ENCODE measurements at places on chromosomes 2 and 18. TPM values are rescaled to one million over a fixed set of nuclear protein-coding genes. Genes with fewer than 3 reads are reported as not detected.

DNA sequence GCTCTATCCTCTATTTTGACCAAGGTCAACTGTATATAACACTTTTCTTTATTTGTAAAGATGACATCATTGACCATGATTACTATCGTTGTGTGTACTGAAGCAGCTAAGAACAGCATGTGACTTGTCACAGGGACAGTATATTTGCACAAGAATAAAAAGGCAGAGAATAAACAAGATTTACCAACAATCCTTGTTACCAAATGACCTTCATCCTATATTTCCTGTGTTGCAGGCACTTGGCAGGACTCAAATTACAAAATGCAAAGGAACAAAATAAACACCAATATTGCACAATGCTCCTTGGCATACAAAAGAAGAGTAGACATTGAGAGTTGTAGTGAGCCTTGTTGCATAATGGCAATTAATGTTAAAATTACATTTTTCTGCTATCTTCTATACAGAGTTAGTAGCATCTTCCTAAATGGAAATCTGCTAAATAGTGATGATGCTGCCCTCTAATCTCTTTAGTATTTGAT lies 61.8 kb downstream of the RFTN2 start:
- DNase-seq: no peak

DNA sequence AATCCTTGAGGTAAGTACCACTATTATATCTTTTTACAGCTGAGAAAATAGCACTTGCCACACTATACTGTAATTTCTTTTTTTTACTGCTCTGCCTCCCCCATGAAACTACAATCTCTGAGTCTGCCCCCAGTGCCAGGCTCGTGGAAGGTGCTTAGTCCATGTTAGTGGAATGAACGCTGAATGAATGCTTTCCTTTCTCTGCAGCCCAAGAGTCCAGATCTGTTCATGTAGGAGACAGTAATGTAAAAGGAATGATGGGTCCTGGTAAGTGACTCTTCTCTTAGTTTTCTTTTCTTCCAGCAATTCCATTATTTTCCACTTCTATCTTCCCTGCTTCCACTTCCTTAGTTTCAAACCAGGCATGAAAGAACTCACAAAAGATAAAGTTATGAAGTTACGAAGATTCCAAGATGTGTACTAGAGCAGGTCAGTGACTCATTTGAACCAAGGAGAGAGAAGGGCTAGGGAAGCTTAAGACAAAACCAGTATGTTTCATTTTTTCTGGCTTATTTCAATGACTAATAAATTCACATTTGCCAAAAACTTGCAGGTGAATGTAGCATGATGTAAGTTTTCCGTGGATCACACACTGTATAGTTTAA lies 46.0 kb downstream of the ARHGEF33 start:
- DNase-seq: no peak

DNA sequence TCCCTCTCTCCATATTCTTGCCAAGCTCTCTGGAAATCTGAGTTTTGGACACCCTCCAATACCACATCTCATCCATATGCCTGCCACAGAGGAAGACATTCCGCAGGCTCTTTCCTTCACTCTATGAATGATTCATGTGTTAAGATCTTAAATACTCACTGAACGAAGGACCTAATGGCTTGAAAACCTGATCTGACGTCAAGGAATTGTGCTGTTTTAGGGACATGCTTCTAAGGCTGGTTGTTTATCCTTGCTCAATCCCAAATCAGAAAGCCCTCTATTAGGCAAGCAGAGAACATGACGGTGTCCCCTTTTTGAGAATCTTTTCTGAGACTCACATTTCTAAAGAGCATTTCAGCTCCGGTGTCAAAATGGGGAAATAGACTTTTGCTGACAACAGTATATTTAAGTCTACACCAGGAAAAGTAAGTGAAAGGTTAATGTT lies 83.7 kb upstream of the GALNT5 start:
- no peak for DNase-seq

DNA sequence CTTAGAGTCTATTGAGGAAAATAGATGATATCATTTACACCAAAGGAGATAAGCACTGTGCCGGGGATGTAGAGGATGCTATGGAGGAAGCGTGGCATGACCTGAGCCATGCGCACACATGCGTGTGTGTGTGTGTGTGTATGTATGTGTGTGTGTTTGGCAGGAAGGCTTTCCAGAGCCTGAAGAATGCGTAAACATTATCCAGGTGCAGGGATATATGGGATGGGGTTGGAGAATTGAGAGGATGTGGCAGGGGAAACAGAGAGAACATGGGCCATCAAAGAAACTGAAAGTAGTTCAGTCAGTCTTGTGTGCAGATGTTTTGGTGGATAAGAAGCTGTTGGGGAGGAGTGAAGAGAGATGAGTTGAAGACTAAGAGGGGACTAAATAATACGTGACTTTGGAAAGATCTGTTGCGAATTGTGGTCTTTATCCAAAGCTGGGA lies 9.3 kb upstream of the STAT1 start:
- no peak for DNase-seq

GRCh38 chr18:3552305-3552704 lies 102.3 kb downstream of the TGIF1 start:
- no peak for DNase-seq

- no peak for DNase-seq
These were observed 53.1 kb upstream of the DTNB start for GRCh38 chr2:25726522-25726921.

DNA sequence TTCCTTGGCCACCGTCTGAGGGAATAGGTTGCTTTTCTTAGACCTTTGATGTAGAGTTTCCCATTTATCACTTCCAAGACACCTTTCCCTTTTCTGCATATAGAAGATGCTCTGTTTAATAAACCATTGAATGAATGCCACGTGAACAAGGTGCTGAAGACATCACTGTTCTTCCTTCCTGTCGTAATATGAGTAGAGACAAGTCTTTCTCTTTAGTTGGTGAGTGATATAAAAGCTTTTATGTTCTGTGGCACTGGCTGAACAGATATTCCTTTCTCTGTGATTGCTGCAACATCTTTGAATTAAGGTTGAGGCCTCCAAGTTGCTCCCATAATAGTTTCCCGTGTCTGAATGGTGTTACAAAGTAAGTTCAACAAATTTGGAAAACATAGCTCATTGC lies 38.7 kb downstream of the TTC39C start:
- no peak for DNase-seq

- no peak for DNase-seq
These were observed 47.4 kb upstream of the CDCA7 start for GRCh38 chr2:173307293-173307692.

- no peak for DNase-seq
These were observed 224.5 kb downstream of the DLGAP1 start for GRCh38 chr18:4230450-4231168.

GRCh38 chr2:172211512-172211911 lies 108.8 kb upstream of the DLX2 start:
- DNase-seq: no peak

DNA sequence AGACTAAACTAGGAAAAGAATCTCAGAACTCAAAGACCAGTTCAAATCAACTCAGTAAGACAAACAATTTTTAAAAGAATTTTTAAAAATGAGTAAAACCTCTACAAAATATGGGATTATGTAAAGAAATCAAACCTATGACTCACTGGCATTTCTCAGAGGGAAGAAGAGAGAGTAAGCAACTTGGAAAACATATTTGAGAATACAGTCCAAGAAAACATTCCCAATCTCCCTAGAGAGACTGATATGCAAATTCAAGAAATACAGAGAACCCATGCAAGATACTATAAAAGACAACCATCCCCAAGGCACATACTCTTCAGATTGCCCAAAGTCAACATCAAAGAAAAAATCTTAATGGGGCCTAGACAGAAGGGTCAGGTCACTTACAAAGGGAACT lies 162.7 kb downstream of the WDPCP start:
- DNase-seq: no peak

DNA sequence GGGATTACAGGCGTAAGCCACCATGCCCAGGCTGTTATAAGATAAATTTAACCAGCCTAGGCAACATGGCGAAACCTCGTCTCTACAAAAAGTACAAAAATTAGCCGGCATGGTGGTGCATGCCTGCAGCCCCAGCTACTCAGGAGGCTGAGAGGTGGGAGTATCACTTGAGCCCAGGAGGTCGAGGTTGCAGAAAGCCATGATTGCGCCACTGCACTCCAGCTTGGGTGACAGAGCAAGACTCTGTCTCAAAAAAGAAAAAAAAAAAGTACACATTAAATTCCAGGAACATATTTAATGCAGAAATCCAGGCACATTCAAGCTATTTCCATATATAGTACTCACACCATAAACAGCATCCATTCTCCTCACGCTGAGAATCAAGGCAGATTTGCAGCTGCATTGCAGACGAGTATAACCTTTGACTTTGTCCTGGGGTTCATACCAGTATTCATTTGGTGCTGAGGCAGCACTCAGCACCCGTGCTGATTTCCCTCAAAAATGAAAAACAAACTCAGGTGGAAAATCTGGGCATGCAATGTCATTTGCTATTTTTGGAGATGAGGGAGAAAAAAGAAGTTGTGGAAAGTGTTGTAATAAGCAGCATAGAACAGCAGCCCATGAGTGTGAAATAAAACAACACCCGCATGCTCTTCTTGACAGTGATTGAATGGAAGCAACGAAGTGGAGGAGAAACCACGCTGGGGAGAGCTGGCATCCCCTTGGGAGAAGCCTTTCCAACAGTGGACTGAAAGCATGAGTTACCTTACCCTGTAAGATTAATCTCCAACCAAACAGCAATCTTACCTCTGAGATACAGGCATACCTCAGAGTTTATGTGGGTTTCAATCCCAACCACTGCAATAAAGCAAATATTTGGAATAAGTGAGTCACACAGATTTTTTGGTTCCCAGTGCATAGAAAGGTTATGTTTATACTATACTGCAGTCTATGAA lies 46.8 kb upstream of the ANXA4 start:
- DNase-seq: no peak

CPLX4 gene
- not detected for total RNA-seq

TRIM54 gene
- total RNA-seq: 0.47 TPM

ABCG8 gene
- total RNA-seq: not detected
